Stimulated activated CD4-positive, alpha-beta T cell treated with anti-CD3 and anti-CD28 coated beads, Interleukin-1b, Interleukin-23, amount 100 ng/mL, for 48 hours (primary cell): ENCODE measurements at places on chromosomes 3 and 15.
A peak's percentile ranks its signal among the peaks of the same experiment; 100 is the strongest.

DNA sequence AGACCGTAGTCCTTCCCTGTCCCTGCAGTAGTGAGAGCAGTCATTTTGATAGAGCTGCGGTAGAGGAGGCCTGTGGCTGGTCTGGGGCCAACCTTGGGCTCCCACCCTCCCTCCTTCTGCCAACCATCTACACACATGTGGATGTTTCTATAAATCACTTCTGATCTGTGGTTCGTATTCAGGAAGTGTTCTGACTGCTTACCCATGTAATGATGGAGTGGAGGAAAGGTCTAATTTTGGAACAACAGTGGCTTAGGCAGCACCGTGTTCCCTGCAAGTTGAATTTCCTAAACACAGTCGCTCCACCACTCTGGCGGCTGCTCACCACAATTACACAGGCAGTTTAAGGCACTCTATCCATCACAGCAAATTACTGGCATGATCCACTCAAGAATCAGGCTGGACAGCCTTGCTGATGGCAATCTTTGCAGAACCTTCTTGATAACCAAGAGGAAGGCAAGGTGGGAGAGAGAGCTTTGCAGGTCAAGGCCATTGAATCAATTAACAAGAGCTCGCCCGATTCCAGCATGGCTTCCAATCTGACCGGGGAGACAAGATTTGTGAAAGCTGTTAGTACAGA is 104.7 kb upstream of the VEPH1 start:
- DNase-seq, result no peak

GRCh38 chr3:11415099-11415498 is 142.9 kb downstream of the ATG7 start:
- no peak for DNase-seq

- DNase-seq, result no peak
These were observed 14.3 kb downstream of the SIAH2 start for GRCh38 chr3:150748684-150749047.

- DNase-seq, result no peak
These were observed 27.7 kb downstream of the DLG1 start for GRCh38 chr3:197270558-197271317.

DNA sequence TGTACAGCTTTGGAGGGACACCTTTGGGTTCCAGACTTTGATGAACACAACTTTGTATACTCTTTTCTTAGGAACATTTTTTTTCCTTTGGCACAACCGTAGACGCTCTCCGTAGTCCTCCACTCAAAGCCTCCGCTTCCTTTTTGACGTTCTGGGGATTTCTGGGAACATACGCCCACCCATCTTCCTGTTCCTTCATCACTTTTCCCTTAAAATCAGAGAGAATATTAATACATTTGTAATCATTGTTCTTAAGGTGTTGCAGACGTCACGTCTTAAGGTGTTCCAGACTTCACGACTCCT is 405 bp upstream of the SPG21 start:
- no peak for DNase-seq

DNA sequence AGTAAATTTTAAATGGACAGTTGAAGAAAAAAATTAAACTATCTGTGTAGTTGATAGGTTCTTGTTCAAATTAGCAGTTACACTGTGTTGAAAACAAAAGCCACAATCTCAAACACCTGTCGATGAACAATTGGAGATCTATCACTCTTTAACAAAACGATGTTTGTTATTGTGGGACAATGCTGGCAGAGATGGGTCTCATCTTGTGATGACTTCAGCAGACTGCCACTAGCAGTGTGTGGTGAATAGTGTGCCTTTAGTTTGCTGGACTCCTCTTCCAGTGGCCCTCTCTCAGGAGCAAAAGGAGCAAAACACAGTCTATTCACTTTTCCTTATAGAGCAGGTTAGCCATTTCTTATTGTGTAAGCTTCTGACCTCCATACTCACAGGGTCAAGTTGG is 14.7 kb upstream of the TRIM59 start:
- DNase-seq, result no peak

DNA sequence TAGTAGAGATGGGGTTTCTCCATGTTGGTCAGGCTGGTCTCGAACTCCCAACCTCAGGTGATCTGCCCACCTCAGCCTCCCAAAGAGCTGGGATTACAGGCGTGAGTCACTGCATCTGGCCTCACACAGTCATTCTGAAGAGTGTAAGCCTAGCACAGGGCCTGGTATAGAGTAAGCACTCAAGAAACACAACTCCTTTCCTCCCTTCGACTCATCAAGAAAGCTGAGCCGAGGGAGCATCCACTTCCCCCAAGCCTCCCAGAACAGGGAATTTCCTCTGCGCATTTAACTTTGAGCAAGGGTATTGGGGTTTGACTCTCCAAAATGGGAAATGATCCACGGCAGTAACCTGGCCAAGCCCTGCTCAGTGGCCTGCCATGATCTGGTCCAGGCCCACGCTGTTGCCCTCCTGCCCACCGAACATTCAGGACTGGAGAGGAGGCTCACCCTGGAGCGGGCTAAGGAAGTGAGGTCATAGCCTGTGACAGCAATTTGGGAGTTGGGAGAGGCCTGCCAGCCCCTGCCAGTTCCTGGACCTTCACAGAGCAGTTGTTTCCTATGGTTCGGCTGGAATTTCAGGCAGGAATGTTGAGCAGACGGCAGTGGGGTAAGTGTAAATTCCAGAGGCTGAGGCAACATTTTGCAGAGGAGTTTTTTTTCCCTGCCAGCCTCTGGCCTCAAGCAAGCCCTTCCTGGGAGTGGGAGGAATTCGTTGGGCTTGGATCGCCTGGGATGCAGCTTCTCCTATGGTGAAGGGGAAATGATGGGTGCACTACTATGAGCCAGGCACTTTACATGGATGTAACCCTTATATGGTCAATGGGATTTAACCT is 21.2 kb upstream of the SMAD3 start:
- DNase-seq, result no peak

DNA sequence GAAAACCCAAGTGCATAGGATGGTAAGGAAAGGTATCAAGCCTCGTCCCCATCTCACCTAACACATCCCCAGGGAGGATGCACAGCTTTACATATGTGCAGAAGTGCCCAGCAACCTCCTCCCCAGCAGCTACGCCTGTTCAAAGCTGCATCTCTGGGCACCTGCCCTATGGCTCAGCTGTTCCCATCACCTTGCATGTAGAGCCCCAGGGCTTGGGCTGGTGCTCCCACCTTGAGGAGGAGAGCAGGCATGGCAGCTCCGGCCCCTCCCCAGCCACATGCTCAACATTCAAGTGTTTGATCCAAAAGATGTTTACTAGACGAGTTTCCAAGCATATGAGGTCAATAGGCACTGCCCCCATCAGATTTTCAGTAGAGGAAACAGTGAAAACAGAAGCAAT is 173.5 kb downstream of the ATP10A start:
- DNase-seq, result no peak

- no peak for DNase-seq
These were observed 67.2 kb upstream of the SIAH2 start for GRCh38 chr3:150830094-150830681.

GRCh38 chr3:17625133-17625532 is 117.3 kb downstream of the TBC1D5 start:
- no peak for DNase-seq

GRCh38 chr3:129645286-129645685 is 38.8 kb upstream of the PLXND1 start:
- DNase-seq, result no peak

- DNase-seq, result peak; percentile 69
These were observed 45.8 kb upstream of the SEC13 start for GRCh38 chr3:10366651-10367101.

DNA sequence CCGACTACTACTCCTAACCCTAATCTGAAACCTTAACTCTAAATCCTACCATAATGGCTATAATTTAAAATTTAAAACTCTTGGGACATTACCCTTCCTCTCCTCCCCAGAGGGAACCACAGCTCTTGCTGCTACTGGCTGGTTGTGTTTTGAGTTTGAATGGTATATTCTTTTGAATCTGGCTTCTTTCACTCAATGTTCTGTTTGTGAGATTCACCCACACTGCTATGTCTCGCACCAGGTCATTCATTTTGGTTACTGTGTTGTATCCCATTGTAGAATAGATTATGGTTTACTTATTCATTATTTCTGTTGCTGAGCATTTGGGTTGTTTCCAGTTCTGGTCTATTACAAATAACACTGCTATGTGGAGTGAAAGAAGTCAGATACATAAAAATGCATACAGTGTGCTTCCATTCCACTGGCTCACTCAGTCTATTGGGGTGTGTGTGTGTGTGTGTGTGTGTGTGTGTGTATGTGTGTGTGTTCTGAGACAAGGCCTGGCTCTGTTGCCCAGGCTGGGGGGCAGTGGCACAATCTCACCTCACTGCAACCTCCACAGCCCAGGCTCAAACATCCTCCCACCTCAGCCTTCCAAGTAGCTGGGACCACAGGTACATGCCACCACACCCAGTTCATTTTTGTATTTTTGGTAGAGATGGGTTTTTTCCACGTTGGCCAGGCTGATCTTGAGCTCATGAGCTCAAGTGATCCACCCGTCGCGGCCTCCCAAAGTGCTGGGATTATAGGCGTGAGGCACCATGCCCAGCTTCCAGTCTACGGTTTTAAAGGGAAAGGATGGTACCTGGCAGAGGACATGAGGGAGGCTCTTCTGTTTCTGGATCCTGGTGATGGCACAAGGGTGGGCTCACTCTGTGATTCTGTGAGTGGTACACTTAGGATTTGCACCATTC is 19.2 kb upstream of the SYNM start:
- no peak for DNase-seq

DNA sequence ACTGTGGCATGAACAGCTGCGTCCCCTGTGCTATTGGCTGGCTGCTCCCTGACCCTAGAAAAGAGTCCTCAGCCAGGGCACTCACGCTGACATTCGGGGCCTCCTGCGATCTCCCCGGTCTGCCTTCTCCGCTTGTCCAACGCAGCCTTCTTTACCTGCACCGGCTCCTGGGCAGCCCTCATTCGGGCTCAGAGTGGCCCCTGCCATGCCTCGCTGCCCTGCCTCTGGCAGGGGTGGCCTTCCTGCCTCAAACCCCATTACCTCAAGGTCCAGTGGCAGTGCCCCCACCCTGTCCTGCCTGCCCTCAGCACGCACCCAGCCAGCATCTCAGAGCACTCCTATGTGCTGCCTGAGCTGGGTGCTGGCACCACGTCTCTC is 86.5 kb downstream of the TBC1D2B start:
- no peak for DNase-seq
